Left ventricle myocardium superior (tissue), 1 donor: ENCODE measurements at places on chromosomes 13 and 19.

DNA sequence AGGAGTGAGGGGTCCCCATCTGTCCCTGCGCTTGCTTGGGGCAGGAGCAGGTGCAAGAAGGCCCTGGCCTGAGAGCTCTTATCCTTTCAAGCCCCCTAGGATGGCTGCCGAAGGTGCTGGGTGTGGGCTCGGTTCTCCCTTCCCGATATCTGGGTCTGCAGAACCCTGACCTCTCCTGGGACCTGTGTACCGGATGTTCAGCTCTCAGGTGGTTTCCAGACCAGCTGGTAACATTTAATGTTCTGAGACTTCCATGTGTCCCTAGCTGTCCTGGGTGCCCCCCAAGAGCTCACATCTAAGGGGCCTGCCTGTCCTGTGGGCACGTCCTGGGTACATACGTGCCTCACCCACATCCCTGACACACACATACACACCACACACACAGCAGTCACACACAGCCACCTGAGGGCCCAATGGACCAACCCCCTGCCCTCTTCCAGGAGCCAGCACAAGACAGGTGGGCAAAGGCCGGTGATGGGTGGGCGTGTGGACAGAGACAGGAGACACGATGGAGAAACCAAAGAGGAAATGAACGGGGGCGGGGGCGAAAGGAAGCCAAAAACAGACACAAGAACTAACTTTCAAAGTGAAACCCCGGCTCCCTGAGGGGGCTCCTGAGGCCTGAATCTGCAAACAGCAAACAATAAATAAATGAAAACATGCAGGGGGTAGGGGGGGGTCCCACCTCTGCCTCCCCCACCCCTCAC is 124.3 kb downstream of the PTPRS start:
- DNase-seq = peak; percentile 20

DNA sequence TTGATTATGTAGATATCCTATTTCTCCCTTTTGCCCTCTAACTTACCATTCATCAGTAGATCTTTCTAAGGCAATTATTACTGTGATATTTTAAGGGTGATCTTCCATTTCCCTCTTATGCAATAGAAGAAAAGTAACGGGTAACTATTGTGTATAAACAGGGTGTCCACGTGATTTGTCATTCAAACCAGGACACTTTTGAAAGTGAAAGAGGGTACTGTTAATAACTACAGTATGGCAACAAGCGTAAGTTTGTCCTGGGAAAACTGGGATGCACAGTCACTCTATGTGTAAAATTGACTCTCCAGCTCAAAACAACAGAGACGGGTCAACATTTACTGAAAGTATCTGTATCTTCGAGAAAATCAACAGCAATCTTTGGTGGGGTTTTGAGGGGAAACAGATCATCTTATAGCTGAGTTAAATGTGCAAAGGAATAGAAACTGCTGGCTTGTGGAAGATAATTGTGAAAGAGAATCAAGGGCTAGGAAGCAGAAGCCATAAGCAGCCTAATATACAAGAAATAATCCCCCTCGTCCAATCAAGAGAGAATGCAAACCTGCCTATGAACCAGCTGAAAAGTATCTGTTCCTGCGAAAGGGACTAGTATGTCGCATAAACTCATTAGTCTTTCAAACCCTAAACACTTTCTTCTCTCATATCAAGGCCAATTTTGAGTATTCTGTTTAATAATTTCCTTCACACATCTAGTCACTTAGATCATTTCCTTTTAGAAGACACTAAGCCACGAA is 126.7 kb downstream of the FOXO1 start:
- DNase-seq = no peak

DNA sequence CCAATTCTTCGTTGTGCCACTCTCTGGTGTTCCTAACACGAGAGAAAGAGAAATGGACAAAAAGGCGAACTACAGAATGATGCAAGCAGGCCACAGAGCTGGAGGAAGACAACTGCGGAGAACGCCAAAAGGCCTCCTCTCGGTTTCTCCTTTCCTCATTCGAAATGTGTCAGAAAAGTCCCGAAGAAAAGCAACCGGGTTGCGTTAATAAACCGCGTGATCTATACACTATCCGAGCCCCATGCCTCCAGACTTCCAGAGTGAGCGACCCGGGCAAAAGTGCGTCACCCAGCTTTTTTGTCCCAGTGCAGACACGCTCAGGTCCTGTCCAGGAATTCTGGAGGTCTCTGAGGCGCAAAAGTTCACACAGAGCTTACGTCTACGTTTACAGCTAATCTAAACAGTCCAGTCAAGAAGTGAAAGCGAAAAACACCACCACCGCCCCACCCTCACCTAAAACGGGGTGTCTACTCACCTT is 413 bp downstream of the N4BP2L2 start:
- DNase-seq = peak; percentile 51

GRCh38 chr13:73975767-73976166 is 158.4 kb downstream of the KLF12 start:
- DNase-seq = no peak

DNA sequence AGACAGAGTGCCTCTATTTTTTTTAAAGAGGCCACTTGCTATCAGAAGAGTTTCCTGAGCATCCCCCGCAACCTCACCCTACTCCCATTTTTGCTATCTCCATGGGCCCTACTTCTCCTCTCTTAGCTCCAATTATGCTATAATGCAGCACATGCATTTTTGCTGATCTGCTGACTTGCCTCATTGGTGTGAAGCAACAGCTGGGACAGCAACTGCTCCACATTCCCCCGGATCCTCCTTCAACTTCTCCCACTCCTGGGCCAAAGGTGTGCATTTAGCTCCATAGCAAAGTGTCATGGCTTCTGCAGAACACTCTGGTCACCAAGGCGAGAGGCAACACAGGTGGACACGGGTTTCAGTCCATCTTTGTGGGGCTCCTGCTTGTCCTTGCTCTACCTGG is 56.7 kb upstream of the USP29 start:
- DNase-seq = no peak

GRCh38 chr19:49058562-49058961 is 1.0 kb upstream of the CGB7 start:
- no peak for DNase-seq

GRCh38 chr13:44989941-44990340 is 603 bp downstream of the GPALPP1 start:
- DNase-seq = no peak

GRCh38 chr13:33487575-33488243 is 202.2 kb upstream of the STARD13 start:
- no peak for DNase-seq

DNA sequence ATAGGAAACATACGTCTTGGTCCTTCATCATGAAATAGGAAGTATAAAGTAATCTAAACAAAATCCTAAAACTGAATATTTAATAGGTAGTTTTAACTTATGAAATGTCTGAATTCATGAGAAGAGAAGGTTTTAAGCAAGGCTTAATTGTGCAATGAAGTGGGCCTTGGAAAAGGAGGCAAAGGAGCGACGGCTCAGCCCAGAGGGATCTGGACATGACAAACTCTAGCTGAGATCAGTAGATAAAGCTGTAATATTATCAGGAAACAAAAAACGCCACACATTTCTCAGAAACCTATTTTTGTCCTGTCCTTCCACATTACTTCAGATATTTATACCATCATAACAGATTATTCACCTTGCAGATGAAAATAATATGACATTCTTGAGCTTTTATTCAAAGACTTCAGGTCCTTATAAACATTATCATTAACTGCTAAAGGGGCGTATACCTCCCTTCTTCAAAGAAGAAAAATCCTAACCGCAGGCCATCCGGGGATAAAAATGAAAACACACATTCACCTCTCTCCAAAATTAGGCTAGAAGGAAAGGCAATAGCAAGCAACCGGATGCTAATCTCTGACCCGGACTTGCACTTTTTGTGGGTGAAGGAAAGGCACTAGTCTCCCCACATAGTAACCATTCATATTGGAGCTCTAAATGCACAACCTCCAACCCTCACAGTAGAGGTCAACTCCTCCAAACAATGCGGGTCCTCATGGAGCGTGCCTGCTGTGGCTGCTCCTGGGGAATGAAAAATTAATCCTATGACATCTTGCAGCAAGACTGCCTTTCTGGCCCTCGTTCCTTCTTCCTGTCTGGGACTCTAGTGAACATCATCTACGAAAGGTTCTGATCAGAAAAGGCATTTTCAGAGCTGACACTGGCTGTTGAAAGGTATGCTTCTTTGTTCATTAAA is 108.8 kb downstream of the TBC1D4 start:
- DNase-seq = no peak

DNA sequence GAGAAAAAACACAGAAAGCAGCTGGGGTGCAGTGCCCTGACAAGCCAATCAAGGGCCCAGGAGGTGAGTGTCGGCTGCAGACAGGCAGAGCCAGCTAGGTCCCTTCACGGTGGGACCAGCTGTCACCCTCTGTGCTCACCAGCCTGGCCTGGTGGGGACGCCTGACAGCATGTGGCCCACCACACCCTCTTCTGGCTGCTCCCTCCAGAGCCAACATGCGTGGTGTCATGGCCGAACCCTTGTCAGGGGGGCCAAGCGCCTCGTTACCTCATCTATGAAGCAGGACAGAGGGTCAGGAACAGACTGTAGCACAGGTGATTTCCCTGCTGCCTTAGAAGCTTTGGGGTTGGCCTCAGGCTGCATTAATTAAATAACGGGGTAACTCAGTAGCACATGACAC is 40.0 kb upstream of the ISYNA1 start:
- DNase-seq = no peak

DNA sequence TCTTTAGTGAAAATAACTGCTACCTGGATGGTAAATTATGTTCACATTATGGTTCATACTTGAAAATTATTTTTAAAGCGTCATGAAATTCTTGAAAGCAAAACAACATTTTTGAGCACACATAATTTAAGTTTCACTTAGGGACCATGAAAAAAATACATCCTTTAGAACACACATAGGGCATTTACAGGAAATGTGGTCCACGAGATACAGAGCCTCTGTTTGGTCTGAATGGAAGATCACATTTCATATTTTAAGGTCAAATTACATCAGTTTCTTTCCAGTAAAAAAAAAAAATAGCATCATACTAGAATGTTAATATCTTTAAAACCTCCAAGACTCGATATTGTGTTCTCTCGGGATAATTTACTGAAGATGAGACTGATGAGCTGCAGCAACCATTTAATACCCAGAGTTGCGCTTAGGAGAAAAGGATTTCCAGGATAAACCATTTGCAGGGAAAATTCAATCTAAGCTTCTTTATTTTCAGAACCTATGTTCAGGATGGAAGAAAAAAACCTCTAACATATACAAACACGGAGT is 720.7 kb downstream of the DIAPH3 start:
- no peak for DNase-seq

DNA sequence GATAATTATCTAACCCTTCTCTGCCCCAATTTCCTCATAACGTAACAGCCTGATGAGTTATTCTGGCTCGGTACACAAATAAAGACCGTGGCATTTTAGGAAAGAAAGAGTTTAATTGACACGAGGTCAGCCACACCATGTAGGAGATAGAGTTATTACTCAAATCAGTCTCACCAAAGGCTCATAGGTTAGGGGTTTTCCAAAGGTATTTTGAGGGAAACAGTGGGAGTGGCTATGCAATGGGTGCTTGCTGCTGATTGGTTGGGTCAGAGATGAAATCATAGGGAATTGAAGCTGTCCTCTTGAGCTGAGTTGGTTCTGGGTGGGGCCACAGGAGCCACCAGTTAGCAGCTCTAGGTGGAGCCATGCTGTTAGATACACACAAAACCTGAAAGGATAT is 137.5 kb downstream of the FREM2 start:
- no peak for DNase-seq

- no peak for DNase-seq
Observed at GRCh38 chr13:94824601-94825000, 112.3 kb upstream of the SOX21 start.

- no peak for DNase-seq
Observed at GRCh38 chr13:49295244-49295643, 47.5 kb downstream of the CDADC1 start.

DNA sequence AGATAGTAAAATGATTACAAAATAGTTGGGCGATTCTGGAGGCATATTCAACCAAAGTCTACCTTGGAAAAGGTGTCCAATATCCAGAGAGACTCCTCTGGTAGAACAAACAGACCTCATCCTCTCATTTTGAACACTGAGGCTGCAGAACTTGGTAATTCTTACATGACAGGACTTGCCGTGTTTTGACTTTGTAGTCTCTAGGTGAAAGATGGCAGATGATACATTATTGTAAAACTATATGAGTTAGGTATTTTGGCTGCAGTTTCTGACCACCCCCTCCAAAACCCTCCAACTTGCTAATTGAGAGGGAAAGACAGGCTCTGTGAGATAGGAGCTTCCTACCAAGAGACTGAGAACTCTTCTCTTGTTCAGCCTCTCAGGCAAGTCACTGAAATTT is 22.6 kb downstream of the SAE1 start:
- no peak for DNase-seq

DNA sequence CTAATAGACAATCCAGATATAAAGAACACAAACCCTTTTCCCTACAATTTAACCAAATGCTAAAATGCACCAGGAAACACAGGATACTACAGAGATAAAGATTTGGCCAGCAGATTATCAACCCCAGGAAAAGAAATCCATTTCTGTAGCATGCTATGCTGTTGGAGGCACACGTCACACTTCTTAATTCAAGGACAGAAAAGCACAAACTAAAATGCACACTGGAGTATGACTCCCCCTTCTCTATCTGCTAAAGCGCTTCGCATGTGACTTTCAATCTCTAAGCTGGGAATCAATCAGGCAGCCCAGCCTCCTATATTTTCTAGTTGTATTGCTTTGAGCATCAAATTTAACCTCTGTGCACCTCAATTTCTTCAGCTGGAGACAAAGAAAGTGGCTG is 22.2 kb downstream of the ABCC4 start:
- no peak for DNase-seq

- peak; percentile 60 for DNase-seq
Observed at GRCh38 chr19:16143399-16144215, at the start of gene HSH2D. Gene HSH2D, plus strand, starts transcription at chr19:16143685. Its CDS starts 5,066 bp downstream, at chr19:16148751.

GRCh38 chr19:5536337-5536894 is 31.3 kb downstream of the TINCR start:
- peak; percentile 90 for DNase-seq

DNA sequence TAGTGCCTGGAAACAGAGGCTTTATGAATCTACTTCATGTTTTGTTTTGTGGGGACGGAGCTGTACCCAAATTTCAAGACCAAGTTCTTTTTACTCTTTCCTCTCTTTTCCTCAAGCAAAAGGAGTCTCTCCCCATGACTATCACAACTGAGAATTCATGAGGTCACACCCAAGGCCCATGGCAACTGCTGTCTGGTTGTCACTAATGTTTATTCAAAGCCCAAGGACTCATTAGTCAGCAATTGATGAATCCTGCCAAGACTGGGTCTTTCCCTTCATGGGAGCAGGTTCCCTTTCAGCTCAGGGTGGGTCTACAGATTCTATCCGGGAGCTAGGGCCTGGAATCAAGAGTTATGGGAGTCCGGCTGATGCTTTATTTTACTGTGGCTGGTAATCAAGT is 441.5 kb upstream of the PCDH20 start:
- DNase-seq = no peak

GRCh38 chr19:53394522-53394973 is 401 bp upstream of the ZNF765 start:
- DNase-seq = peak; percentile 71

GRCh38 chr13:90918536-90918935 is 429.0 kb upstream of the MIR17HG start:
- no peak for DNase-seq

GRCh38 chr19:47036097-47036651 is 12.2 kb downstream of the TMEM160 start:
- DNase-seq = peak; percentile 48
